ENCODE measurements at places on chromosomes 1 and 21. TPM values are rescaled to one million over a fixed set of nuclear protein-coding genes. Genes with fewer than 3 reads are reported as not detected.

Gene ATP6V1G3
- not detected for total RNA-seq

Gene IFI44
- total RNA-seq, result 15.0 TPM

Gene SPATA17
- total RNA-seq, result not detected

Gene NRIP1
- 57.1 TPM for total RNA-seq

Gene MAB21L3
- not detected for total RNA-seq

Gene MARCKSL1
- total RNA-seq, result 101 TPM

Gene CLDN19
- total RNA-seq, result not detected

Gene RHOU
- total RNA-seq, result 29.8 TPM

Gene SMPDL3B
- total RNA-seq, result 0.60 TPM

DNA sequence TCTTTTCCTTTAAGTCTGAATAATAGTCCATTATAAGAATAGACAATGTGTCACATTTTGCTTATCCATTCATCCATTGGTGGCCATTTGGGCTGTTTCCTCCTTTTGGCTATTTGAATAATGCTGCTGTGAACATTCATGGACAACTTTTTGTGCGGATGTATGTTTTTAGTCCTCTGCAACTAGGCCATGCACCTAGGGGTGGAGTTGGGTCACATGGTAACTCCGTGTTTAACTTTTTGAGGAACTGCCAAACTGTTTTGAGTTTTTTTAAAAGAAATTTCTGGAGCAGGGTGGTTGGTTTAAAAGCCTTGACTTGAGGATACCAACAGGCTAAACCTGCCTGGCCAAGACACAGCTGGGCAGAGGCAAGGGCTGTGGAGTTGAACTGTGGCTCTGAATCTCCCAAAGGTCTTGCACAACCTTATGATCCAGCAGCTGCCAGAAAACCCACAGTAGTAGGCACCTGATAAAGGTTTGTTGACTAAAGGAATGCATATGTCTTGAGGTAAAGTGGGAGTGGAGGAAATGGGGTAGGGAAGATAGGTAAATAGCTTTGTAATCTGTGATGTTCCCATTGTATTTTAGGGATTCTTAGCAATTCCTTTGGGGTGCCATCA, 5.6 kb upstream of the RPTN start:
- DNase-seq, result no peak

GRCh38 chr1:85244271-85245061, 15.0 kb downstream of the C1orf52 start:
- peak; percentile 45 for DNase-seq

- DNase-seq, result no peak
Observed at GRCh38 chr1:188599313-188599712, 1770.6 kb downstream of the PLA2G4A start.

DNA sequence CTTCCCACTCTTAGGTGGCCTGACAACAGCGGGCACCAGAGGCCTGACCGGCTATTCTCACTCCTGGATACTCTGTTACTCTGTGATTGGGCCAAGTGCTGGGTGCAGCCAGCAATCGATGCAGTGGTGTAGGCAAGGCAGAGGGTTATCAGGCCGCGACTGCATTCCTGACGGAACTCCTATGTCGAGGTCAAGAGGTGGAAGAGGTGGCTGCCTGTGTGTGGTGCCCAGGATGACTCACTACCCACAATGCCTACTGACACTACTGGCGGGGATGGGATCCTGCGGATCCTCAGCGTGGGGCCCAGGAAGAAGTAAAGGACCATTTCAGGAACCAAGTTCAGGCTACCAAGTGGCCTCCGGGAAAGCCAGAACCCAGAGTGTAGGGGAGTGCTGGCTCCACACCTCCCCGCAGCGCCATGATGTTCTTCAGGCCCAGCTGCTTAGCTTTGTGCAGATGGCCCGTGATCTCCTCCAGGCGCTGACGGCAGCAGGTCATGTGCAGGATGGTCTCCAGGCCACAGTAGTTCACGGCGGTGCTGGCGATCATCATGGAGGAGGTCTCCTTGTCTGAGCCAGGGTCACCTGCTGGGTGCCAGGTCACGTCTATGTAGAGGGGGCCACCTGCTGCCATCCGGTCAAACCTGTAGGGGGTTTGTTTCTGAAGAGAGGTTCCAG, 4.9 kb downstream of the MTHFR start:
- DNase-seq, result no peak

DNA sequence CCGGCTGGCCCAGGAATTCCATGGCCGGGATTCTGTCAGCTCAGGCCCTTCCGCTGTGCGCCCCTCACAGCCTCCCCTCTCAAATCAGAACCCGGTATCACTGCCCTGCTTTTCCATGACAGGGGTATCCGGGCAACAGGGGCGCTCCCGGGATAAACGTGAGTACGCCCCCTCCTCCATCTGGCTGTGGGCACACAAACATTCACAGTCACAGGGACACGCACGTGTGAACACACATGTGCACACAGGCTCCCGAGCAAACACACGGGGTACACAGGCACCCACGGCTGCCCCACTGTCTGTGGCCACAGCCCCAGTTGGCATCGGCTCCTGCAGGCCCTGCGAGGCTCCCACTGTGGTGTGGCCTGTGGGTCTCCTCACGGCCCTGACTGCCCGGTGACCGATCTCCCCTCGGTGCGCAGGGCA, 16.7 kb downstream of the COL6A1 start:
- DNase-seq, result no peak

DNA sequence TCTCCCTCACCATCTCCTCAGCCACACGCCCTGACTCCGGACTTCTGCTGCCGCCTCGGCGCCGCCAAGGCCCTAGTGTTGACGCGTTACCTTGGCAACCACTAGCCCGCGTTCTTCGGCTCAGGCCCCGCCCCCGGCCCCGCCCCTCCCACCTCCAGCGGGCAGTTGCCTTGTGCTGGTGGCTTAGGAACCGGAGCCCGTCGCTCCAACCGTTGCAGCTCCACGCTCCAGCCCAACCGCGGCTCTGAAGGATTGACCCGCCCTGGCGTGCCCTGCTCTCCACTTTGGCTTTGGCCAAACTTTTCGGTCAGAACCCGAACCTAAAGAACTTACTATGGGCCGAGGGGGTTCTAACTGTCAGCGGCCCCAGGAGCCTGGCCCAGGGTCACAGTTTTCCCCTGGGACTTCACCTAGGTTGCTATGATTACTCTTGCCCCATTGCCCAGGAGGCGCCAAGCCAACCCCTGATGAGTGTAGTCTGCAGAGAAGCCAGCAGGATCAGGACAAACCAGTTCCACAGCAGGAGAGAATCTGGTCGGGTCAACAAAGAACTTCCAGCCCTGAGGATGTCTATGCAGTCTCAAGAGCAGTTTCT, at the start of gene CFAP45:
TSS of gene CFAP45 (minus strand) at position 80 of the 595 bp plus-strand sequence. CDS start at position 13, 67 bp downstream.
- peak; percentile 66 for DNase-seq

GRCh38 chr1:1178794-1179331, 5.2 kb downstream of the TTLL10 start:
- DNase-seq, result no peak

DNA sequence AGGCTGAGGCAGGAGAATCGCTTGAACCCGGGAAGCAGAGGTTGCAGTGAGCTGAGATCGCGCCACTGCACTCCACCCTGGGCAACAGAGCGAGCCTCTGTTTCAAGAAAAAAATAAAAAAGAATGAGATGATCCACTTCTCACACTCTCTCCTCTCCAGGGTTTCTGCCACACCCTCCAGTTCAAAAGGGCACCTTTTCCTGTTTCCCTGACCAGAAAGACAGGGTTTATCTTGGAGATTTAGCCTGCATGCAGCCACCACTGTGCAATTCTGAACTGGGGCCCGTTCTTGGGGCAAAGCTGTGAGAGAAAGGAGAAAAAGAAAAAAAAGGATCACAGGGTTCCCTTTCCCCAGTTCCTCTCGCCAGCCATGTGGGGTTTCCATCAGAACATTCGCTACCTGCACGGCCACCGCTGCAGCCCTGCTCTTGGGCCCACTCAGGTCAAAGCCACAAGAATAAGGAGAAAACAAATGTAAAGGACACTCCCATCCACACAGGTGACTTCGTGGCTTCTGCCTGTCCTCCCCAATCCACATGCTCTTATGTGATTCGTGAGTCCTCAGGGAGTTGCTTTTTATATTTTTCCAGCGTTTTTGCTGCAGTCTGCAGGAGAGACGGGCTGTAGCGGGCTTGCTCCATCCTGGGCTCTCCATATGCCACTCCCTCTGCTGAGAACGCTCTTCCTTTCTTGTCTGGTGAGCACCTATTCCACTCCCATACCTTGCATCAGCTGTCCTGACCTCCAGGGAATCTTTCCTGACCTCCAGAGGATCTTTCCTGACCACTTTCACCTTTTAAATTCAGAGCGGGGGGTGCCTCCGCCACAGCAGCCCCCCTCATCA, 26.4 kb downstream of the GNG4 start:
- DNase-seq, result no peak

DNA sequence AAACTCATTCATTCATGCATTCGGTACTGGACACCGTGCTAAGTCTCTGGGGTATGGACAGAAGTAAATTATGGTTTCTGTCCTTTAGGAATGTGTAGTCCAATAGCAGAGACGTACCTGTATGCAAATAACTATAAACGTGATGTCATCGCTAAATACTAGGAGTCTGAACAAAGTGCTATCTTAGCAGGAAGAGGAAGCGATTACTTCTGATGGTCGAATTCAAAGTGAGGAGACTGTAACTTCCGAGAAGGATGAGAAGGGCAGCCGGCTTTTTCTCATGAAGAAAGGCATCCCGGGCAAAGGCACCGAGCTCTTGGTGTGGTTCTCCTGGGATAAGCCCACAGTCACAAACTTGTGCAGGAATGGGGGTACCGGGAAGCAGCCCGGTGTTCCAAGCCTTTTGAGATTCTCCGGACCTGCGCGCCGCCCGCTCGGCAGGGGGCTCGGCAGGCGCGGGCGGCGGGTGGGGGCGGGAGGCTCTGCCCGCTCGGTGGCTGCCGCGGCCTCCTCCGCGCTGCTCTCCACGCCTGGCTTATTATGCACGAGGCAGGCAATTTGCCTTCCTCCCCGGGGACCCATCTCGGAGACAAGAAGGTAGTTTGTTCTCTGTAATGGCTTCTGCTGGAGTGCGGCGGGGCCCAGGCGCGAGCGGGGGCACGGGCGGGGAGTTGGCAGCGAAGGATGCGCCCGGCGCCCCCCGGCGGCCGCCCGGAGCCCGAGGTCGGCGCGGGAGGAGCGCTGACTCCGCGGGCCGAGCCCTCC, 67.5 kb upstream of the CD1D start:
- peak; percentile 43 for DNase-seq

DNA sequence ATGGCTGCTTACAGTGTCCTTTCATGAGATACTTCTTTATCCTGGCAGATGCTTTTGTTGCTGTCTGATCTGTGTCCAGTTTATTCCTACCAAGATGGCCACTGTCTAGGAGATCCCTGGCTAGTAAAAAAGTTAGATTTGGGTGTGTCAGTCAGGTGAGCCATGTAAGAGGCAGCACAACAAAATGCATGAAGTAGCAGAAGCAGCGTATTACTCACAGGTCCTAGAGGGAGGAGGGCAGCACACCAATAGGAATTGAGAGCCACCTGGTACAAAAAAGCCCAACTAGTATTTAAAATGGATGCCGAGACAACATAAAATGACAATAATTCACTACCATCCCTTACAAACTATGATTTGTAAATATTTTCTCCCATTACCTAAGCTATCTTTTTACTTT, 22.8 kb upstream of the ZNF697 start:
- no peak for DNase-seq

DNA sequence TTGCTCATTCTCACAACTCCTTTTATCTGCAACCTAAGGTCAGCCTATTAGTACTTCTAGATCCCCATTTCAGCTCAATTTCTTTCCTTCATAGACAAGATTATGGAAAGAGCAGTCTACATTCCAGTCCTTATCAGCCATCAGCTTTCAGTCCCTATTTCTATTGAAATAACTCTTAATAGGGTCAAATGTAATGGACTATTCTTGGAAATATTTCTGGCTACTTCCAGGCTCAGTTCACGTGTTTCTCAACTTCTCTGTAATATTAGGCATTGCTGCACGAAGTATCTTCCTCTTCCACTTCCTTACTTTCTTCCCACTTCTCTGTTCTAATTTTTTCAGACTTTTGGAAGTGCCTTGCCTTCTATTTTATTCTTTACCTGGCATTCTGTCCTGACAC, 232.9 kb upstream of the USP25 start:
- DNase-seq, result no peak

DNA sequence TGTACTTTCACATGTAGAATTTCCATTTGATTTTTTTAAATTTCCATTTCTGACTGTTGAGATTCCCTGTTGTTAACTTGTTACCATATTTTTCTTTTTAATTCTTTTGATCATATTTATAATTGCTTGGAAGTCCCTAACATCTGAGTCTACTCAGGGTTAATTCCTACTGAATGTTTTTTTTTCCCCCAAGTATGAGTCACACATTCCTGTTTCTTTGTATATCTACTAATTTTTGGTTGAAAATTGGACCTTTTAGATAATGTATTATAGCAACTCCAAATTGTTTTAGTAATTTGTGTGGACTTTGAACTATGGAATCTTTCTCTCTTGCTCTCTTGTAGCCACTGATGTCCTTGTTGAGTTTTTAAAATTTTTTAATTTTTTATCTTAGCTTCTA, 54.6 kb downstream of the STXBP3 start:
- DNase-seq, result peak; percentile 49

GRCh38 chr21:39852021-39852721, 15.1 kb upstream of the PCP4 start:
- DNase-seq, result no peak

- no peak for DNase-seq
Observed at GRCh38 chr1:87210151-87210550, 118.5 kb upstream of the LMO4 start.

- DNase-seq, result peak; percentile 79
Observed at GRCh38 chr1:153698020-153698922, 19.8 kb downstream of the NPR1 start.

GRCh38 chr1:46616277-46617107, at the start of gene MOB3C:
MOB3C (minus strand) TSS chr1:46616811; CDS start chr1:46613321, 3,490 bp downstream.
- peak; percentile 77 for DNase-seq

DNA sequence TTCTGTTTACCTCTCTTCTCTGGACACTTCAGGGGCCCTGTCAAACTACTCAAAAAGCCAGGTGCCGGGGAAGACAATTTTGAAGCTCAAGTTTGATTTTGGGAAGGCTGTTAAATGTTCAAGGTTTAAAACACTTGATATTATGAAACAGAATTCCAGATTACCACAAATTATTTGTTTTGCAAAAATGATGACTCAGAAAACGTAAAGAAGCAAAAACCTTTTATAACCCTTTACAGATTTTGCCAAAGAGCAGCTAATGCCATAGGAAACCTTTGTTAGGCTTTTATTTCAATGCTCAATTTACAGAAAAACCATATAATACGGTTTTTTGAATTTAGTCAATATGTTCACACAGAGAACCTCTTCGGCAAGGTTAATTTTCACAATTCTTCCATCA, 593.4 kb upstream of the ZP4 start:
- no peak for DNase-seq

All from lung microvascular endothelial cell (primary cell).